ENCODE measurements at places on chromosomes 7 and 10. TPM values are rescaled to one million over a fixed set of nuclear protein-coding genes. Genes with fewer than 3 reads are reported as not detected.

- DNase-seq: no peak
- H3K36me3 ChIP-seq: no peaks in the 10 kb centered on the region
- no peak overlapping the region for H3K4me3 ChIP-seq
- H3K4me1 ChIP-seq: no peaks in the 10 kb centered on the region
- H3K27ac ChIP-seq: no peak overlapping the region
Observed at GRCh38 chr7:19610194-19610943, 98.5 kb downstream of the POLR1F start.

GRCh38 chr10:74650613-74651012 lies 175.8 kb upstream of the KAT6B start:
- DNase-seq: no peak
- H3K4me3 ChIP-seq: no peak overlapping the region
- no peaks in the 10 kb centered on the region for H3K36me3 ChIP-seq
- H3K27ac ChIP-seq: no peak overlapping the region

The C7orf33 gene
- total RNA-seq: not detected

The TMEM106B gene
- 42.8 TPM for total RNA-seq

GRCh38 chr10:44261710-44262455 lies 123.0 kb downstream of the CXCL12 start:
- H3K36me3 ChIP-seq: no peaks in the 10 kb centered on the region
- DNase-seq: no peak
- no peak overlapping the region for H3K27ac ChIP-seq
- H3K4me3 ChIP-seq: no peak overlapping the region
- peaks cover 10% of the 10 kb centered on the region for H3K4me1 ChIP-seq
- H3K27me3 ChIP-seq: no peaks in the 10 kb centered on the region

The METTL27 gene
- 5.9 TPM for total RNA-seq

- peaks cover 15% of the 10 kb centered on the region for H3K4me1 ChIP-seq
- H3K36me3 ChIP-seq: 0 out of 2 replicates have a peak, but pooled peaks cover 3% of the 10 kb centered on the region
- no peak overlapping the region for H3K27ac ChIP-seq
- no peak overlapping the region for H3K4me3 ChIP-seq
Observed at GRCh38 chr7:84248267-84248666, 53.7 kb upstream of the SEMA3A start.

DNA sequence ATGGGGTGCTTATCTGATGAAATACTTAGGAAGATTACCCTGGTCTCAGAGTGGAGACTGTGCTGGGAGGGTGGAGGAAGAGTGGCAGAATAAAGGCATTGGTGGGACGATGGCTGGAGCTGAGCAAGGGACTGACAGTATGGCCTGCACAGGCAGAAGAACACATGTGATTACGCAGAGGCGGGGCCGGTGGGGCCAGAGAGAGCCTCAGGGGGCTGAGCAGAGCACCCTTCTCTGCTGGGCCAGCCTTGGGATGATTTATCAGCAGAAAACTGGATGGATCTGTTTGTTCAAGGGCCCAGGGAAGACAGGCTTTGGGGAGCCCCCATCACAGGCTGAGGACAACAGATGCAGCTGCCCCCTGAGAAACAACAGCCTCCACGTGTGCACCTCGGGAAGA lies 272.1 kb downstream of the SDK1 start:
- no peak overlapping the region for H3K27ac ChIP-seq
- no peak overlapping the region for H3K4me3 ChIP-seq
- H3K4me1 ChIP-seq: peaks cover 14% of the 10 kb centered on the region
- H3K27me3 ChIP-seq: no peaks in the 10 kb centered on the region

DNA sequence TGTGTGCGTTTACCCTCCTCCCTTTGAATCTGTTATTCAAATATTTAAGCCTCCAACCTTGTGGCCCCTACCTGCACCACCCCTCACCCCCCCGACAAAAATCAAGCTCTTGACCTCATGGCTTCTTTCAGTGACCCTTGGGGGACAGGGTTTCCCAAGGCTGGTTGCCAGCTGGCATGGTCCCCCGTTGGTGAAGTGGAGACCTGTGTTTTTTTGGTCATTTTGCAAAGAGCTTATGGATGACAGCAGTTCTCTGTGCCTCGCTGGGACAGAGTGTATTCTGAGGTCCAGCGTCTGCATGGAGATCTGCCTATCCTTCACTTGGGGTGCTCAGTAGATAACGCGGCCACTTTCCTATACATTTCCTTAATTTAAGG lies 111.0 kb downstream of the TCF7L2 start:
- H3K27me3 ChIP-seq: no peaks in the 10 kb centered on the region
- no peak overlapping the region for H3K4me3 ChIP-seq
- DNase-seq: no peak
- no peaks in the 10 kb centered on the region for H3K36me3 ChIP-seq

DNA sequence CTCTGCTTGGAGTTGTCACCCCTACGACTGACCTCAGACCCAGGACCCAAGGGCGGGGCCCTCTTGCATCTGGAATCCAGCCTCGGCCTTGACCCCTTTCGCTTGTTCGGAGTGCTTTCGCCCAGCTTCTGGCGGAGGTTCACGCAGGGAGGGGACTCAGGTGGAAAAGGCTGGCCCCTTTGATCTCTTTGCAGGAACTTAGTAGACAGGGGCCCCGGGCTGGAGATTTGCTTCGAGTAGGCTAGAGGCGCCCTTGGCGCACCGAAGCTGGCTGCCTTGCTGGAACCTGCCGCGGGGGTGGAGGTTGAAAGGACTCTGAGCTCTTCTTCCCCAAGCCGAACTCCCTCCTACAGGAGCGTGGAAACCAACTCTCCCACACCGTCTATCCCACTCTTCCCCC lies 255.1 kb downstream of the OTUD1 start:
- peaks cover 92% of the 10 kb centered on the region for H3K27me3 ChIP-seq
- H3K4me3 ChIP-seq: peak overlapping the region; percentile 76
- no peaks in the 10 kb centered on the region for H3K36me3 ChIP-seq
- H3K27ac ChIP-seq: no peak overlapping the region
- peak; percentile 49 for DNase-seq

GRCh38 chr10:86204421-86205305 lies 161.9 kb downstream of the GRID1 start:
- no peak overlapping the region for H3K27ac ChIP-seq
- H3K4me1 ChIP-seq: no peaks in the 10 kb centered on the region
- no peaks in the 10 kb centered on the region for H3K36me3 ChIP-seq
- no peak for DNase-seq

The CWF19L1 gene
- 34.4 TPM for total RNA-seq

DNA sequence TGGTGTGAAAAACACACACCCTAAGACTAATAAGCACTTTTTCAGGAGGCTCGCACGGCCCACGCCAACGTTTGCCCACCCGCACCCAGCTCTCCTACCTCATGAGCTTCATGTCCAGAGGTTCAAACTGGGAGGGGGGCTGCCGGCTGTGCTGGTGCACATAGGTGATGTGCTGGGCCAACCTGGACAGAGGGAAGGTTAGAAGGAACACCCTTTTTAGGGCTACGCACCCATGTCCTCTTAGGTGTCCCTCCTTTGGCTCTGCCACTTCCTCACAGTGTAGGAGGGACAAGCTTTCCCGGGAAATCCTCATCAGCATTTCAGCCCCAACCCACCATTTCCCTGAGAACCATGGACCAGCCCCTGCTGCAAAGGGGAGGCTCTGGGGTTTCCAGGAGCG lies 5.9 kb downstream of the MCM7 start:
- H3K36me3 ChIP-seq: peaks cover 80% of the 10 kb centered on the region
- no peaks in the 10 kb centered on the region for H3K27me3 ChIP-seq
- peaks cover 8% of the 10 kb centered on the region for H3K4me1 ChIP-seq
- peak overlapping the region; percentile 40 for H3K27ac ChIP-seq
- DNase-seq: no peak

DNA sequence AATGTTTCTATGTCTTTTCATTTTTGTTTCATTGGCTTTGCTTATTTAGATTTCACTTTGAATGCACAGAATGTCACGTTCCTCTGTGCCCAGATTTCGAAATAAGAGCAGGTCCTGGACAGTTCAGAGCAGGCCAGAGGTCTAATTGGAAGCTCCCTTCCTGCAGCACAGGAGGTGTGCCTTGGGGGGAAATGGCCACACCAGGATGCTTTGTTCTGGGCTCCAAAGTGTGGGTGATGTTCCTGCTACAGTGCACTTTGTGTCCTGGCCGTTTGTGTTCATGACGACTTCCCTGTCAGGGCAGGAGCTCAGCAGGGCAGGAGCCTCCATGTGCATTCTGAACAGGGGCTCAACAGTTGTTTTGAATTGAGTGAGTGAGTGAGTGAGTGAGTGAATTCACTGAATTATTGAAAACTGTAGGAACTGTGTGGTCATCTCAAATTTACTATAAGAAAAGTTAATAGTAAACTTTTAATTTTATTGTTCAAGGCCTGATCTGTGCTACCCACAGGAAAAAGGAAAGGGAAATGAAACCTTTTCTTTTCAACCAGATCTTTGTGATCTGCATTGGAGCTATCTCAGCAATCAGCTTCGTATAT lies 109.5 kb upstream of the GJD4 start:
- H3K4me1 ChIP-seq: peaks cover 33% of the 10 kb centered on the region
- no peak overlapping the region for H3K27ac ChIP-seq
- no peak for DNase-seq
- H3K27me3 ChIP-seq: no peaks in the 10 kb centered on the region
- no peaks in the 10 kb centered on the region for H3K36me3 ChIP-seq

DNA sequence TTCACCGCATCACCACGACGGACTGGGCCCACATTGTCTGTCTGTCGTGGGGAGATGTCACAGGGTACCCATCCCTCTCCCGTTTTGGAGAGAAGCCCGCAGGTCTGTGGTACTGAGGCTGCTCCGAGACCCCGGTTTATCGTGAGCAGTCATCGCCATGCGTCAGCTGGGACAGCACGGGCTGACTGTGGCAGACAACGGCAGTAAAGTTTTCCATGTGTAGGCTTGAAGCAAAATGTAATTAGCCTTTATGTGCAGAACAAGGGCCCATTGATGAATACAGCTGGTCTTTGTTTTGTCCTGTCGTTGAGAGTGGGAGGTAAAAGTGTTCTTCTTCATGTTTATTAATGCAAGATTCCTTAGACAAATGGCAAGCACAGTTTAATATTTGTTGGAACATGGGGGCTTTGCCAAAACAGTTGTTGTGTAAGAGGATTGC lies 167.4 kb upstream of the SH2B2 start:
- H3K4me3 ChIP-seq: no peak overlapping the region
- DNase-seq: no peak
- no peaks in the 10 kb centered on the region for H3K27me3 ChIP-seq
- peak overlapping the region; percentile 55 for H3K27ac ChIP-seq
- peaks cover 12% of the 10 kb centered on the region for H3K4me1 ChIP-seq
- peaks cover 5% of the 10 kb centered on the region for H3K36me3 ChIP-seq

GRCh38 chr10:84987039-84987438 lies 658.6 kb downstream of the CCSER2 start:
- H3K36me3 ChIP-seq: no peaks in the 10 kb centered on the region
- DNase-seq: no peak
- H3K27ac ChIP-seq: no peak overlapping the region
- no peak overlapping the region for H3K4me3 ChIP-seq
- H3K27me3 ChIP-seq: no peaks in the 10 kb centered on the region

- H3K36me3 ChIP-seq: no peaks in the 10 kb centered on the region
- peaks cover 34% of the 10 kb centered on the region for H3K27me3 ChIP-seq
- no peak overlapping the region for H3K27ac ChIP-seq
Observed at GRCh38 chr10:132311338-132311939, 3.7 kb upstream of the STK32C start.

The CDH23 gene
- 4.3 TPM for total RNA-seq

The SLC26A5 gene
- total RNA-seq: 0.49 TPM

The PDCD11 gene
- total RNA-seq: 67.0 TPM

The PLXNA4 gene
- 0.80 TPM for total RNA-seq

DNA sequence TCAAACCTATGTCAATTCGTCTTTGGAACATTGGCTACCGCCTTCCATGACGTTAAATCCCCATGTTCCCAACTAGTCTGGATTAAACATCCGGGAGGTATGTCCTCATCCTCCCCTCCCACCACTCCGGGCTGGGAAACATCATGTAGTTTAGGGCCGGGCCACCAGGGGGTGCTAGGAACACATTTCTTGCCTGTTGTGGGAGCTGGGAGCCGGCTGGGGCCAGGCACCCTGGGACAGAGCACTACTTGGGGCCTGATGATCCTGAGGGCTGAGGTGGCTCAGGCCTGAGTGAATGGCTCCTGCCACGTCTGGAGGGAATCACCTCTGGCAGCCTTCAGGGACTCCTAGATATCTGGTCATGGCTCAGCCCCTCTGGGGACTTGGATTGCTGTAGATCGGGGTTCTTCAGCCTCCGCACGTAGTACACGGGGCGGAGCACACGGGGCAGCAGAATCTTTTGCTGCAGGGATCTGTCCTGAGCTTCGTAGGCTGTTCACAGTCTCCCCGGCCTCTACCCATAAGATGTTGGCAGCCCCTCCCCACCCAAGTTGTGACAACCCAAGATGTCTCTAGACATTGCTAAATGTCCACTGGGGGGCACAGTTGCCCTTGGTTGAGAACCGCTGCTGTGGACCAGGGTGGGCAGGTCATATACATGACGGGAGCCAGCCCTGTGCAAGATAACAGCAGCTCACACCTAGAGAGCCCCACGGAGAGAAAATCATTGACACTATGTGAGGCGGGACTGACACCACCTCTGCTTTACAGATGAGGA lies 141.2 kb upstream of the ZNF716 start:
- no peaks in the 10 kb centered on the region for H3K36me3 ChIP-seq
- DNase-seq: peak; percentile 3
- H3K27ac ChIP-seq: no peak overlapping the region

DNA sequence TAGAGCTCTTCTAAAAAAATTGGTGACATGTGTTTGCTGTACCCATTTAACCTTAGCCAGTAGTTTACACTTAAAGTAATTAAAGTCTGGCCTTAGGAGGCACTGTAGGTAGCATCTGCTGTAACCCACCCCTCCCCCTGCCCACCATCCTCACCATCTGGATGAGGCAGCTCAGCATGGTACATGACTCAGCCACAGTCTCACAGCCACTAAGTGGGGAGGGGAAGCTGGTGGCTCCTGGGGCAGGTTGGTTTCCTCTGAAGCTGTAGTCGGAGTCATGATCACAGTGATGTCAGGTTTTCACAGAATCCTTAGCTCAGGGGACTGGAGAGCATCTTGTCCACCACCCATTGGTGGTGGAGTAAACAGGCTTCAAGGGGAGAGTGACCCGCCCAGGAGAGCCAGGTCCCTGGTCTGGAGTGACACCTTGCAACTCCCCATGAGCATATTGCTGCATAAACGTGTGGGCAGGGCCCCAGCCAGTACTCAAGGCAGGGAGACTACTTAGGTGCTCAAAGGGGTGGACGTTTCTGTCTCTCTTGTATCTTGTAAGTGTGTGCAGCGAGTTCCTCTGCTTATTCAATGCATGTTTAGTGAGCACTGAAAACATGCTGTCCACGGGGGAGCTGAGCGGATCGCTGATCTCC lies 125.9 kb downstream of the GRK5 start:
- no peak overlapping the region for H3K27ac ChIP-seq
- no peaks in the 10 kb centered on the region for H3K27me3 ChIP-seq
- no peaks in the 10 kb centered on the region for H3K4me1 ChIP-seq
- no peaks in the 10 kb centered on the region for H3K36me3 ChIP-seq

GRCh38 chr10:49397036-49397999 lies 1.4 kb upstream of the DRGX start:
- H3K27me3 ChIP-seq: peaks cover 100% of the 10 kb centered on the region
- H3K27ac ChIP-seq: no peak overlapping the region

GRCh38 chr10:6072215-6072934 lies 10.2 kb upstream of the IL2RA start:
- H3K27ac ChIP-seq: no peak overlapping the region
- DNase-seq: no peak
- H3K4me3 ChIP-seq: no peak overlapping the region
- H3K36me3 ChIP-seq: no peaks in the 10 kb centered on the region

- no peaks in the 10 kb centered on the region for H3K4me1 ChIP-seq
- no peak overlapping the region for H3K4me3 ChIP-seq
- no peak for DNase-seq
- H3K36me3 ChIP-seq: no peaks in the 10 kb centered on the region
- no peak overlapping the region for H3K27ac ChIP-seq
Observed at GRCh38 chr10:115727129-115727528, 545.9 kb downstream of the GFRA1 start.

Data from GM23338 (cell line).